ENCODE measurements at places on chromosomes 2 and 18. TPM values are rescaled to one million over a fixed set of nuclear protein-coding genes. Genes with fewer than 3 reads are reported as not detected.

Gene ME2
- 76.7 TPM for total RNA-seq

Gene SERPINB4
- not detected for total RNA-seq

- DNase-seq = no peak
Measured at GRCh38 chr2:168712053-168712452, 90.4 kb upstream of the NOSTRIN start.

- no peak for DNase-seq
Measured at GRCh38 chr18:59229701-59230443, 9.9 kb downstream of the GRP start.

Gene ALLC
- not detected for total RNA-seq

GRCh38 chr2:118853651-118854291 is 6.3 kb upstream of the EN1 start:
- DNase-seq = peak; percentile 32

- DNase-seq = no peak
Measured at GRCh38 chr18:77524909-77525308, 275.3 kb downstream of the GALR1 start.

- no peak for DNase-seq
Measured at GRCh38 chr2:29628862-29629261, 292.5 kb downstream of the ALK start.

Gene CACNB4
- 0.36 TPM for total RNA-seq

- DNase-seq = no peak
Measured at GRCh38 chr2:144364944-144365738, 154.8 kb downstream of the ZEB2 start.

Gene FHOD3
- not detected for total RNA-seq

DNA sequence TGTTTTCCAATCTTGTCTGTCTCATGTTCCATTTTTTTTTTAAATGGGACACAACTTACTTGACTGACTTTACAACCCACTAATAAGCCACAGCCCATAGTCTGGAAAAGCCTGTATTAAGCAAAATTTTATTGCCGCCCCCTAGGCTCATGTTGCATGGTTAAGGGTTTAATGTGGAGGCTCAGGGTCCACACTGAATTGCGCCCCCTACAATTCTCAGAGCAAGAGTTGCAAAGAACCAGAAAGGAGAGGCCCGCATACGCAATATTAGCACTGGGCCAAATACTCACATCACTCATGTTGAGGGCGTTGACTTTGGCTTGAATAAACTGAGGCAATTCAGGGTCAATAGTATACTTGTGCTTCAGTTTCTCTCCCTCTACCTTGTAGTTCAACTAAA is 65.5 kb downstream of the NEB start:
- DNase-seq = no peak

- DNase-seq = no peak
Measured at GRCh38 chr18:24990671-24991134, 361.3 kb downstream of the ZNF521 start.

GRCh38 chr2:59833941-59834340 is 719.5 kb downstream of the BCL11A start:
- DNase-seq = no peak

Gene DSG3
- total RNA-seq = not detected

DNA sequence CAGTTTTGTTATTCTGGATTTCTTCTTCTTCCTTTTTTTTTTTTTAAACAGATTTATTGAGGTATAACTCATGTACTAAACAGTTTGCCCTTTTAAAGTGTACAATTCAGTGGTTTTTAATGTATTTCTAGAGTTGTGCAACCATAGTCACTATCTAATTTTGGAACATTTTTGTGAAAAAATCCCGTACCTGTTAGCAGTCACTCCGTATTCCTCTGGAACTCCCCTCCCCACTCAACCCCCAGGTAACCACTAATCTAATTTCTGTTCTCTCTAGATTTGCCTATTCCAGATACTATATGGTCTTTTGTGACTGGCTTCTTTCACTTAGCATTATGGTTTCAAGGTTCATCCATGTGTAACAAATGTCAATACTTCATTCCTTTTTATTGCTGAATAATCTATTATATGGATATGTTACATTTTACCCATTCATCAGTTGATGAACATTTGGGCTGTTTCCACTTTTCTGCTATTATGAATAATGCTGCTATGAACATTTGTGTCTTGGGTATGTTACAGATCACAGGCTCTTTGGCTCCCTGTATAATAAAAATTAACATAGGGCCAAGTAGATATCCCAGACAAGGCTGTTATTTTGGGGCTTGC is 21.9 kb downstream of the EHBP1 start:
- no peak for DNase-seq

Measured in activated naive CD8-positive, alpha-beta T cell treated with anti-CD3 and anti-CD28 coated beads, Interleukin-2, amount 10 ng/mL, durations not matched to agents 7 days and 5 days (primary cell).